ENCODE measurements at places on chromosomes 6 and 20.

GRCh38 chr6:166156942-166157341 is 10.7 kb downstream of the TBXT start:
- DNase-seq: no peak

DNA sequence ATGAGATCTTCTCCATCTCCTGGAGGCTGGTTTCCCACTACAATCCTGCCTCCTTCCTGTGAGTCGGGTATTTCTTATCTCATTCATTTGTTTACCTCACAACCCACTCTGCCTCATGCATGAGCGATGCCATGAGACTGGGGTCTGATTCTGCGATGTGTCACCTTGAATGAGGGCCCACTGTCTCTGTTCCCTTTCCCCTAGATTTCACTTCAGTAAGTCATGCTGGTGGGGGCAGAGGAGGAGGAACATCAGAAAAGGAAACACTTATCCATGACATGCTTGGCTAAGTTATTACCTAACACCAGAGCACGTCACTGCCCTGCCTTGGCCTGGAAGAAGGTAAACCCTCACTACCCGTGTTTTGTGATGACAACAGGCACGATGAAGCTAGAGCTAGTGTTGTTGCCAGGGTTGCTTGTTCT is 337.4 kb upstream of the PRDM1 start:
- DNase-seq: no peak

DNA sequence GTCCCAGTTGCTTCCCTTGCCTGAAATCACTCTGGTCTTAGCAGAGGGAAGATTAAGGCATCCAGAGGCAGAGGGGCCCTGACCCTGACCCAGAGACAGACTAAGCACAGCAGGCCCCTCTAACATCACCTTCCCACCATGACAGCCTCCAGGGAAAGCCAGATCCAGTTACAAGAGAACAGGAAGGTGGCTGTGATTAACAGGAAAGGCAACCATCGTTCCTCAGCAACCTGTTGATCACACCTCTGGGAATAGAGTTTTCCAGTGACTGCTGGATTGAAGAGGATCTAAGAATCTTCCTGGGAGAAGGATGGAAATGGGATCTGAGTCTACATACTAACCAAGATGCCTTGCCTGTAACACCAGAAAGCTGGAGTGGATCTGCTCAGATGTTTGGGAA is 5.2 kb upstream of the TREM1 start:
- no peak for DNase-seq

DNA sequence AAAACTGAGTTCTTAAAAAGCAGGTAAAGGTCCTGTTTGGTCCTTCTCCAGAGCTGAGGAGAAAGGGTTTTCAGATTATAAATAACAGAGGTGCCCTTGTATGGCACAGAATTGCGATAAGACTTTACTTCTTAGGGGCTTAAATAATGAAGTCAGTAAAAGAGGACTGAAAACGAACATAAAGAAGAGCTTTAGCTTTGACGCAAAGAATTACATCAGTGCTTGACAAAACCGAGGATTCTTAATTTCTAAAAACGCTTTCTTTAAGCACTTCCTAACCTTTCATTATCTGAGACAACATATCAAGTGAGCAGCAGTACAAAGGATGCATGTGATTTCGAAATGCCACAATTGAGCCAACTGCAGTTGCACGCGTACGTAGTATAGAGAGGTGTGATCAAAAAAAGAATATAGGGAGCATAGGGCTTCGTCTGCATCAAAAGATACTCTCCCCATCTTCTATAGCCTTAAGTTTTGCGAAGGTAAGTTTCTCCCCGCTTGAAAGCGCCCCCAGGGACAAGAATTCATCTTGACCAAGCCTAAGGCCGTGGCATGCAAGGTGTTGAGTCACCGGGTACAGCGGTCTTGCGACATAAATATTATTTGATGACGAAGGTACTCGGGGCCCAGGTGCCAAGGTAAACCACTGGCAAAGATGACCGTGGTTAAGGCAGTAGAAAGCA is 778 bp upstream of the LOC128125822 start:
- no peak for DNase-seq

- DNase-seq: no peak
Measured at GRCh38 chr20:49356676-49357075, 78.8 kb upstream of the ZNFX1 start.

DNA sequence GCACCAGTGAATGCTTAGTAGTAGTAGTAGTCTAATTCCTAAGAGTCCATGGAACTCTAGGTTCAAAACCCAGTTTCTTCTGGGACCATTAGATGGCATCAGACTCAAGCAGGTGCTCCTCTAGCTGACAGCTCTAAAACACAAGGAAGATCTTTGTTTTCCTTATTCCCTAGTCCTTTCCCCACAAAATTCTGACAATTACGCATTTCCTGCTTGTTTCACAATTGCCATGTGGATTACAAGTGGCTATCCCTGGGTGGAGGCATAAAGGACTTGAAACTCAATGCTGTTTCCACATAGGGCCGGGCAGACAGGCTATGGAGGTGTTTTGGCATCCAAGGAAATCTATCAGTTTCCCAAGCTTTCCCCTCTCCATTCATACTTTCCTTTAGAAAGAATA is 9.2 kb upstream of the HLA-DOB start:
- no peak for DNase-seq

- no peak for DNase-seq
Measured at GRCh38 chr20:61975407-61976129, 90.1 kb downstream of the TAF4 start.

DNA sequence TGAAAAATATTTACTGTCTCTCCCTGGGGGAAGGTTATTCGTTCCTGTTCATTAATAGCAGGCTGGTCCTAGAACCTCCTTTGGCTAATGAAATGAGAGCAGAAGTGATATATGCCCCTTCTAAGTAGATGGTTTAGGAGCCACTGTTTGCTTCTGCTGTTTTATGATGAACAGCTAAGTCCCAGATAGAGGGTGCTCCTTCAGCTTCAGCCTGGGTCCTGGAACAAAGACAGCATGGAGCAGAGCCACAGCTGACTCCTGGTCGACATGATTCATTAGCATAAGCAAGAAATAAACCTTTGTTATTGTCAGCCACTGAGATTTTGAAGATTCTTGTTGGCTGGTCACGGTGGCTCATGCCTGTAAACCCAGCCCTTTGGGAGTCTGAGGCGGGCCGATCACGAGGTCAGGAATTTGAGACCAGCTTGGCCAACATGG is 47.8 kb upstream of the ARMC2 start:
- DNase-seq: no peak

- no peak for DNase-seq
Measured at GRCh38 chr6:111804627-111805235, 68.5 kb downstream of the FYN start.

DNA sequence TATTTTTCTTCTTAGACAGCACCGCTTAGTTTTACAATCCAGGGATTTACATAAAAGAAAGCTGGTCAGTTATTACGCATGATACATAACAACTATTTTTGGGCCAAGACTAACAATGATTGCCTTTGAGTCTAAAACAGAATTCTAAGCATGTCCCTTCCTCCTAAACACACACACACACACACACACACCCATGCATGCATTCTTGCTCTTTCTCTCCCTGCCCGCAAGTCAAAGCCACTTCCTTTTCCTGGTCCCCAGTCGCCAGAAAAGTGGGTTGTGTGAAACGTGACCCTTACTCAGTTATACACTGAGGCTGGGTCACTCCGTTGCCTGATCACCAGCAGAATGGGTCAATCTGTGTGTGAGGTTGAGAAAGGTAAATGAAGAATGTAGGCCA is 31.4 kb downstream of the FYN start:
- DNase-seq: no peak

- no peak for DNase-seq
Measured at GRCh38 chr20:62111148-62111547, 11.1 kb upstream of the LSM14B start.

DNA sequence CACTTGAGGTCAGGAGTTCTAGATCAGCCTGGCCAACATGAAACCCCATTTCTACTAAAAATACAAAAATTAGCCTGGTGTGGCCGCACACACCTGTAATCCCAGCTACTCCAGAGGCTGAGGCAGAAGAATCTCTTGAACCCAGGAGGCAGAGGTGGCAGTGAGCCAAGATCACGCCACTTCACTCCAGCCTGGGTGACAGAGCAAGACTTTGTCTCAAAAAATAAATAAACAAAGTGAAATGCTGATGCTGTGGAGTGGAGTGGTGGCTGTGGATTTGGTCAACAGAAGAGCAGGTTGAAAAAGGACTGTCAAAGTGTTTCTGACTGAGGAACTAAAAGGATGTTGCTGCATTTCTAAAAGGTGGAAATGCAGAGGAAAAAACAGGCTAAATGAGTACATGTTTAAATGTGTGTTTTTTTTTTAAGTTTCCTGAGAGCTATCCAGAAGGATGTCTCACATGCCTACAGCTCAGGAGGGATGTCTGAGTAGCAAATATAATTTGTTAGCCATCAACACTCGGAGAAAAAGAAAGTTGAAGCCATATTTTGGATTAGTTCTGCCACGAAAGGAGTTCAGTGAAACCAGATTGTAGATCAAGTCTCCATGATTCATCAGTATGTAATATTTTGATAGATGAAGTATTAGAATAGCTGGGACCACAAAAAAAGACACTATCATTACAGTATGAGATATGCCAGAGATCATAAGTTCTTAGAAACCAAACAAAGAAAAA is 621.1 kb upstream of the ADGRB3 start:
- DNase-seq: no peak

GRCh38 chr6:113779656-113780055 is 77.5 kb upstream of the MARCKS start:
- no peak for DNase-seq

DNA sequence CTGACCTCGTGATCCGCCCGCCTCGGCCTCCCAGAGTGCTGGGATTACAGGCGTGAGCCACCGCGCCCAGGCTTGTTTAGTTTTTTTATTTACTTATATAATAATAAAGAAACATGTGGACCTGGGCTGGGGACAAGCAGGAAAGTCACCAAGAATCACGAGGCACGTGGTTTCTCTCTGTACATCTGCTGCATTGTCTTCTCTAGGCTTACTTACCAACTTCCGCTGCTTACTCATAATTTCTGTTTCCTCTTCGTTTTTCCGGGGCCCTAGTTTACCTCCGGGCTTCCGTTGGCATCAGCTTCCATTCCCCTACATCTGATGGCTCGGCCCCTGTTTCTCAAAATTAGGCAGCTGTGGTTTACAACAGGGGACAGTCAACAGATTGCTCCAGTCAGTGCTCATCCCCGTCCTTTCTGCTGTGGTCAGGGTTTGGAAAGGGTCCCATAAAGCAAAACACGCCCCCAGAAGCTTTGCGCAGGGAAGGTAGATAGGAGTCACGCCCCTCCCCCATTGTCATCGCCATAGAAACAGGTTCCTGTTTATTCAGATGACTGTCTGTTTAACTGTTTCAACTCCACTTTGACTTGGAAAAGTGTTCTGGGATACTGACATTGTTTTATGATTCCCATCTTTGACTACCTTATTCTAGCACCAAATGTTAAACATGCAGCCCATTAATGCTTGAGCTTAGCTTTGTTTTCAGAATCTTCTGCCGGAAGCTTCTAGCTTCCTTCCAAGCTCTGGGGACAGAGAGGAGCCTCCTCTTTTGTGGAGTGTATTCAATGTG is 31.9 kb upstream of the TXLNB start:
- DNase-seq: no peak

GRCh38 chr6:866316-866715 is 173.4 kb upstream of the EXOC2 start:
- DNase-seq: no peak

DNA sequence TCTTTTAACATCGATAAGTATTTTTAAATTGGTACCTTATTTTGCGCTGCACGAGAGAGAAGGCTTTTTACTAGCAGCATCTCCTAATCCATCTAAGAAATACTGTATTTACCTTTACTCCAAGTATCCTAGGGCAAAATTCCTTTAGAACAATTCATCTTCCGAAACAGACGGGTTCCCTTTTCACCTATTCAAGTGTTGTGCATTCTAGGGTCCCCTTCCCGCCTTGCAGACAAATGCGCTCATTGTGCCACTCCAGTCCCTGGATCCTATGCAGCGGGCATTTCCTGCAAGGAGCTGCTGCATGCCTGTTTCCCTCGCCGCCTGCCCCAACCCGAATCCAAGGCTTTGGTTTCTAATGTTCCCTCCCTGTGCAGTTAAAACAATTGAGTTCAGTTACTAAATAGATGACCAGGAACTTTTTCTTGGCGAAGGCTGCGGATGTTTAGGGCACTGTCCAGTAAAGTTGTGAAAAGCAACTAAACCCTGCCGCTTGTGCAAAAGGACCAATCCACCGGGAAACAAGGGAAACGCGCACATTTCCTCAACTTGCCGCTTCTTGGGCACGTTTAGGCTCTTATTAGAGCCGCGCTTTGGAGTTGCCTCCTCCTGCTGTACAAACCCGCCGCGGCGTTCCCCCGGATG is 556 bp upstream of the SCAF8 start:
- DNase-seq: no peak

DNA sequence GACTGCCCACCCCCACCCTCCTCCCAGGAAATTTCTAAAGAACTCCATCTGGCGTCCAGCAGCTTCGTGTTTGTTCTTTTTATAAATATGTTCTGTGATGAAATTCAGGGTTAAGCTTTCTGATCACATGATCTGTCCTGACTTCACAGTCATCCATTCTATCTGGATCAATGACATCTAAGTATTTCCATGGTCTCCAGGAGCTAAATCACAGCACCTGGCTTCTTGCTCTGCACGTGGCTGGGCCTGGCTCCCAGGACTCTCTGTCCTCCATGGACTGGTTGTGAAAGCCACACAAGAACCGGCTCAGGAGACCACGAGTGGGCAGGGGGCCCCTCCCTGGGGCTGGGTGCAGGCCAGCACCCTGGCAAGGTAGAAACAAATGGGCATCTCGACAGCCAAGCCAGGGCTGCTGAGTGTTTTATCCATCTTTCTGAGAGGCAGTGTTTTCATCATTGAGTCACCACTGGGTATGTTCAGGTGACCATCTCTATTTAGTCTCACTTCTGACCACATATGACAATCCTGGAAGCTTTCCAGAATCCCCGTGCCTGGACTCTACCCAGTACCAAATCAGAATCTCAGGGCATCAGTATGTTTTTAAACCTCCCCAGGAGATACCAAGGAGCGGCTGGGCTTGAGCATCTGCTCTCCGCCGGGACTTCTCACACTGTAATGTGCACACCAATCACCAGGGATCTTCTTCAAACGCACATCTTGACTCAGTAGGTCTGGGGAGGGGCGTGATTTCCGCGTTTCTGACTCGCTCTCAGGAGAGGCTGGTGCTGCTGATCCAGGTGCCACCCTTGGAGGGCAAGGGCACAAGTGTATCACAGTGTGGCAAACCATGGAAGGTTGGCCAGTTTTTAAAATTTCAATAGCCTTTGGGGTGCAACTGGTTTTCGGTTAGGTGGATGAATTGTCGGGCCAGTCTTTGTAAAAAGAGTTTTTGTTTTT is 31.6 kb upstream of the PXDC1 start:
- no peak for DNase-seq

- no peak for DNase-seq
Measured at GRCh38 chr20:12511499-12511898, 497.3 kb upstream of the SPTLC3 start.

DNA sequence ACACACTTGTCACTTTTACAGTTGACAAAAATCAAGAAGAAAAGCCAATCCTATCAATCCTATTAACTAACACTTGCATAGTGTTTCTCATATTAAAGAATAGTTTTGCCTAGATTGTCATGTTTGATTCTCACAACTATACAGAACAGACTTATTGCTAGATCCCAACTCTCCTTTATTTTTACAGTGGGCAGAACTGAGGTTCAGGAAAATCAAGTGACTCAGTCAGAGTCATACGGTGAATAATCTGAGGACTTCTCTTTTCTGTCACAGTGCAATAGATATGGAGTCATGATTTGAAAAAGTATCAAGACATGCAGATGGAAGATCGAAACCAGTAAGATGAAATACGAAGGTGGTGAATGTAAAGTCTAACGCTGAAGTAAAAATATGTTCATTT is 195.1 kb upstream of the CITED2 start:
- no peak for DNase-seq
